ENCODE measurements at places on chromosomes 3 and 15. TPM values are rescaled to one million over a fixed set of nuclear protein-coding genes. Genes with fewer than 3 reads are reported as not detected.

- DNase-seq = no peak
Observed at GRCh38 chr3:149224736-149225594, 3.3 kb upstream of the CP start.

DNA sequence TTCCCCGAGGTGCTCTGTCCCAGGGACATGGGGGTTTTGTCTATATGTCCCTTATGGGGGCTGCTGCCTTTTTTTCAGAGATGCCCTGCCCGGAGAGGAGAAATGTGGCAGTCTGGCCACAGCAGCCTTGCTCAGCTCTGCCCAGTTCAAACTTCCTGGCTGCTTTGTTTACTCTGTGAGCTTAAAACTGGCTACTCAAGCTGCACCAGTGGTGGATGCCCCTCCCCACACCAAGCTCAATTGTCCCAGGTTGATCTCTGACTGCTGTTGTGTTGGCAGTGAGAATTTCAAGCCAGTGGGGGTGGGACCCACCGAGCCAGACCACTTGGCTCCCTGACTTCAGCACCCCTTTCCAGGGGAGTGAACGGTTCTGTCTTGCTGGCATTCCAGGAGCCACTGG, 188.9 kb downstream of the STXBP5L start:
- no peak for DNase-seq

GRCh38 chr3:150414959-150415358, 6.9 kb downstream of the TSC22D2 start:
- DNase-seq = no peak

DNA sequence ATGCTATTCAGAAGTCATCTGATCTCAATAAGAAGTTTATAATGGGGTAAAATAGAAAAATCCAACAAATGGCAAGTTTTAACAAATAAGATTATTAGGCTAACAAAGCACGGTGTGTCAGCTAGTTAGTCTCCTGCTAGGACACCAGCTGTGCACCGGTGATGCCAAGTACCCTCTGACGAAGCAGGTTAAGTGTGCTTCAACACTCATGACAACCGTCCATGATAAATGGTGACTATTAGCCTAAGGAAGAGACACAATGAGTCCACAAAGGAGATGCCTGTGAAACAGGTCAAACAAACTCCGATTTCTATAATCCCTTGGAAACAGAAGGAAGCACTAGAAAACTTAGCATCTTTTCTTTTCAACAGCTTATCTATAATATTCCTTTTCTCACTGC, 36.5 kb downstream of the ATP13A3 start:
- DNase-seq = no peak

The THSD4 gene
- polyA plus RNA-seq = 18.2 TPM

Data from spinal cord (tissue), 10 donors.